ENCODE measurements at places on chromosomes 6 and 20.

DNA sequence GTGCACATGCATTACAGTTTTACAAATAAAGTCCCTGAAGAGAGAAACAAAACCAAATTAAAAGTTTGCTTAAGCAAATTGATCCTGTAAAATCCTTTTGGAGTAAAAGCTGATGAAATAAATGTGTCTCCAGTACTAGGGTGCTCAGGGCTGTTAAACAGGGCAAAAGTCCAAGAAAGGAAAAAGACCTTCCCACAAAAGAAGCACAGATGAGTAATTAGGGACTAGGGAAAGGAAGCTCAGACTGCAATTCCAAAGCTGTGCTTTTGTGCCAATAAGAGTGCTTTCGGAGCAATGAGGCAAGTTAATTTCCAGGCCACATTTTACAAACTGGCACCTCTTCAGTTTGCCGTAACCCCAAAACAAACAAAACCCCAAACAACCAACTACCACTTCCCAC lies 10.4 kb upstream of the RNF182 start:
- DNase-seq, result no peak

DNA sequence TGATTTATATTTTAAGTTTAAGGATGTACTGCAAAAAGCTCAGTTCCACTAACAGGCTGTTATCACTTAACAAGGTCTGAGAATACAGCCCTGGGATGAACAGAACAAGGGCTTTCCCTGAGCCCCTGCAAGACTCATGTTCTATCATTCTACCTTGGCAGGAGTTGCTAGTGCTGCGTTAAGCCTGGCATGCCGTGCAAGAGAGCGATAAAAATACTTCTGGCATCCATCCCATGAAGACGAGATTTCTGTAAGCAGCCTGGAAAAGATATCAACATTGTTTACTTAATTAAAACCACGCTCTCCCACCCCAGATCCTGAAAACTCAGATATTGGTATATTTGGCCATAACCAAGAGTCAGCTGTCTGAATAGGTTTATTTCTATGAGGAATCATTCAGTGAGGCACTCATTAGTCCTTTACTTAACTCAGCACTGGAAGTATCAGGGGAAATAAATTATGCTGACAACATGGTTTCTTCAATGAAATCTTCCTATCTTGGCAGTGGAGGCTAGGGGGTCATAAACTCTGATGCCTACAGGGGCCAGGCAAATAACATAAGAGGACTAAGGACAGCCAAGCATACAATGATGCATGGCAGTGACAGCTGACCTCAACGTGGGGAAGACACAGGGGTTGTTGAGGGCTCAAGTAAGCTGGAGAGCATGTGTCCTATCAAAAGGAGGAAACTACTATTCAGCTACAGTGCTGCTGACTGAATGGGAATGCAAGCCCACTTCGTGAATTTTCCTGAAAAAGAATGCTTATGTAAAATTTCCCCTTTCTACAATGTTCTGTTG lies 37.6 kb upstream of the LYRM2 start:
- no peak for DNase-seq

GRCh38 chr6:38024908-38025307 lies 205.4 kb downstream of the ZFAND3 start:
- no peak for DNase-seq

- no peak for DNase-seq
Observed at GRCh38 chr6:148416330-148416965, 73.8 kb downstream of the SASH1 start.

DNA sequence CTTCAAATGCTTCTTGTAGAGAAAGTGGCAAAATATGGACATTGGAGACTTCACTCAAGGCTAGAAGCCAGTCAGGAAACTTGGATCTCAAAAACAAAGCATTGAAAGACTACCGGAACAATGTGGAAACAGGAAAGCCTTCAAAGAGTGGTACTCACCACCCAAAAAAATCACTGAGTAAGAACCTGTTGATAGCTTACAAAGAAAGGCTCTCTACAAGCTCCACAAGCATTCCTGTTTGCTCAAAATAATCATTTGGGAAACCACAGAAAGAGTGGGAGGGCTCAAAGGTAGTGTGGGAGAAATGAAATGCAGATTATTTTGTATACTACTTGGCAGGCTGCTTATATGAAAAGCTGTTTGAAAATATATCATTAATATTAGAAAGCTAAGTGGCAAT lies 9.5 kb upstream of the DST start:
- DNase-seq, result no peak

GRCh38 chr6:16217156-16217721 lies 21.1 kb upstream of the GMPR start:
- no peak for DNase-seq

DNA sequence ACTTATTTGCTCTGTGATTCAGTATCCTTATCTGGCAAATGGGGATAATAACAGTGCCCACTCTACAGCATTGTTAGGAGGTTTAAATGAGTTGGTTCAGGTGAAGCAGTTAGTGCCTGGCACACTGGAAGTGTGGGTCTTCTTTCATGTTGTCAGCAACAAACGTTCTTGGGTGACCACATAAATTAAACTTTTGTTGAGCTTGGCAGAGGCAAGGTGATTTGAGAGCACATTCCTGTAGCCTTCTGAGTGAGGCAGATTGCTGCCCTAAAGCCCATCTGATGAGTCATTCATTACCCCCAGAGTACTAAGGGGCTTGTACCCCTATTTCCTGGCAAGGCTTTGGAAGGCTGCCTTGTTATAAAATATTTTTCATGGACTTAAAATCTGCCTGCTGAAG lies 25.8 kb downstream of the SEC23B start:
- DNase-seq, result no peak

- DNase-seq, result no peak
Observed at GRCh38 chr20:20299904-20300303, 68.0 kb upstream of the INSM1 start.

DNA sequence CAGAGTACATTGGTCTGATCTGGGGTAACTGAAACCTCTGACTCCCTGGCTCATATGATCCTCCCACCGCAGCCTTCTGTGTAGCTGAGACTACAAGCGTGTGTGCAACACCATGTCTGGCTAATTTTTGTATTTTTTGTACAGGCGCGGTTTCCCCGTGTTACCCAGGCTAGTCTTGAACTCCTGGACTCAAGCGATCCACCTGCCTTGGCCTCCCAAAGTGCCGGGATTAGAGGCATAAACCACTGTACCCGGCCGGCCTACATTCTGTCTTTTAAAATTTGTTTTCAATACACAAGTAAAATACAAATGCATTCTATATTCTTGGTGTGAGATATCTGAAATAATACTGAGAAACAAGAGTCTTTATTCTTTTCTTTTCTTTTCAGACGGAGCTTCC lies 1.7 kb upstream of the CBFA2T2 start:
- DNase-seq, result no peak

DNA sequence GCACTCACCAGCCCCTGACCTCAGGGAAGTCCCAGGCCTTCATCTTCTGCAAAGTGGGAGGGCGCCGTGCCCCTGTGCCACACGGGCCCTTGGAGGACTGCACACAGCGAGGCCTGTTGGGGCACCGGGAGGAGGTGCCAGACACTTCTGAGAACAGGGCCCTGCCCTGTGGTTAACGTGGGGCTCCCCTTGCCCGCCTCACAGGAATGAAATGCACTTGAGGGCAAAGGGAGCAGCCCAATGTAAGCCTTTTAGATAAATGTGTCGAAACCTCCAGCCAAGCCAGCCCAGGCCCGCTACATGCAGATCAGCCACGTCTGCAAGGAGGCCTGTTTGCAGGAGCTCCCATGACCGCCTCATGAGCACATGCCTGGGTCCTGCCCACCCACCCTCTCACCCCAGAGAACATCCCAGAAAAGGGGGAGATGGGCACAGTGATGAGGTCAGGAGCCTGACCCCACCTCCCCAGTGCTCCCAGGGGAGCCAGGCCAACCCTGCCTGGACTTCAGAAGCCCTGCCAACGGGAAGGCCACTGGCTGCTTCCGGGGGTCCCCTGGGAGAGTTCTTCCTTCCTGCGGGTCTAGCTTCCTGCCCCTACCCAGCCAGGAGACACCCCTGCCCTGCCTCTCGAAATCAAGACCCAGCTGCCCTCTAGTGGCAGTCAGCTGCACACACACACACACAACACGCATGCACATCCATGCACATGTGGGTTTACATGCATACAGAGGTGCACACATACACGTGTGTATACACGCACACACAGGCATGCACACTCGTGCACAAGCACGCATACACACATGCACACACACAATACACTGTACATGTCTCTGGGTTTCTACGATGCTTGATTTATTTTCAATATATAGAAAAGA lies 178.7 kb downstream of the TAF4 start:
- DNase-seq, result no peak

DNA sequence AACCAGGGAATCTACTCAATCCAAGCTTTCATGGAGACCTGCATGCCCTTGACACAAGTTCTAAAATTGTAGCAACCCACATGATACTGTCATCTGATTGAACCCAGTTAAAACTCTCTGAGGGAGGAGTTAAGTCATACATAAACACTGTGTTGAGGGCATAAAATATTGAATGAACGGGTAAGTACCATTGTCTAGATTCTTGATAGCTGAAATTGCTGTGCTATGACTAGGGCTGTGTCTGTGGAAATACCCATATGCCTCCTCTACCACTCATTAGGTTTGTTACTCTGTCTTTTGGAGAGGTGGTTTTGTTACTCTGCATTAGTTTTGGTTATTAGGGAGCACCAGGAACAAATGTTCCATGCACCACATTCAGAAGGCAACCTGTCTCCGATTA lies 7.6 kb downstream of the ENPP4 start:
- no peak for DNase-seq

- DNase-seq, result no peak
Observed at GRCh38 chr6:166820483-166820882, 135.9 kb downstream of the RNASET2 start.

DNA sequence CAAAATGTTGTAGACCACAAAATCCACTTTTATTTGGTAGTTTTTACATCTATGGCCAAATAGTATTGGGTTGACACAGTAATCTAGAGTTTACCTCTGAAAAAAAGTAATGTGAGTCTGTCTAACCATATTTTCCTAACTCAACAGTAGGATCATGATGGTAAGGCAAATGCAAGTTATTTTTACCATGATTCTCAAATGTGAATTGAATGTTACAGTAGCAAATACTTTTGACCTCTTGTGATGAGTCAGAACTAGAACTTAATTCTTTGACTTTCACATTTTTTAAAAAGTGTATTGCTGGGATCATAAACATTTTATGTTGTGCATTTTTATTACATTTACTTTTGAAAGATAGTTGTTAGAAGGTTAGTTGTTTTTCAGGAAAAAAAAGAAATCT lies 22.0 kb downstream of the RNF146 start:
- DNase-seq, result no peak

GRCh38 chr20:2118783-2119182 lies 17.2 kb downstream of the STK35 start:
- DNase-seq, result no peak

DNA sequence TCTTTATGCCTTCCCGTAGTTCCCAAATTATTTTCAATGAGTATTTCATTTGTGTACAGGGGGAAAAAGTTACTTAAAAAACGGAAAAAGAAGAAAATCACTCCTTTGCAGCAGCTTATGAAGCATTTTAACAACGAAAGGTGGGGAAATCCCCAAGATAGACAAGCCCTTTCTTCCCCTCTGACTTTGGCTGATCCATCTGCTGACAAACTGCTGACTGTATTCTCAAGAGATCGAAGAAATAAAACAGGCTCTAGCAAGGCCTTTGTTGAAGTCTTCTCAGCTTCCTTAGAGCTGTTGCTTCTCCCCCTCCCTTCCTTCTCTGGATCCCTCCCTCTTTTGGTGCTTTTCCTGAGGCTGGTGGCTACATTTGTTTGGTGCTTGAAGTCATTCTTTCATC lies 325.2 kb downstream of the NRN1 start:
- DNase-seq, result no peak

- no peak for DNase-seq
Observed at GRCh38 chr6:68876792-68877493, 241.9 kb downstream of the ADGRB3 start.

DNA sequence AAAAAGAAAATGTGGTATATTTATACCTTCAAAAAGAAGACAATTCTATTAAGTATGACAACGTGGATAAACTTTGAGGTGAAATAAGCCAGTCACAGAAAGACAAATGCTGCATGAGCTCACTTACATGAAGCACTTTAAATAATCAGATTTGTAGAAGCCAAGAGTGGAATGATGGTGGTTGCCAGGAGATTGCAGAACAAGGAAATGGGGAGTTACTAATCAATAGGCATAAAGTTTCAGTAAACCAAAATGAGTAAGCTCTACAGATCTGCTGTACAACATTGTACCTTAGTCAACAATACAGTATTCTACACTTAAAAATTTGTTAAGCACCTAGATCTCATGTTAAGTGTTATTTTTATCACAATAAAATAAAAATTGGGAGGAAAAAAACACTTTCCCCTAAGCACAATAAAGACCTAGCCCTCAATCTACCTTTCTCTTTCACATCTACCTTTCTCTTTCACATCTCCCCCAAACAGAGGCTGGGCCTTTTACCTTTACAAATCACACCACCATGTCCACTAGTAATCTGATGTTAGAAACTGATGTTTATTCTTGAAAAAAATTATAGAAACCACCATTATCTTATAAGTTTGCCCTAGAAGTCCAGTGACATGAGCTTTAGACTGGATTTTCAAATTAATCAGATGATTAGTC lies 73.9 kb downstream of the PKIB start:
- DNase-seq, result no peak

DNA sequence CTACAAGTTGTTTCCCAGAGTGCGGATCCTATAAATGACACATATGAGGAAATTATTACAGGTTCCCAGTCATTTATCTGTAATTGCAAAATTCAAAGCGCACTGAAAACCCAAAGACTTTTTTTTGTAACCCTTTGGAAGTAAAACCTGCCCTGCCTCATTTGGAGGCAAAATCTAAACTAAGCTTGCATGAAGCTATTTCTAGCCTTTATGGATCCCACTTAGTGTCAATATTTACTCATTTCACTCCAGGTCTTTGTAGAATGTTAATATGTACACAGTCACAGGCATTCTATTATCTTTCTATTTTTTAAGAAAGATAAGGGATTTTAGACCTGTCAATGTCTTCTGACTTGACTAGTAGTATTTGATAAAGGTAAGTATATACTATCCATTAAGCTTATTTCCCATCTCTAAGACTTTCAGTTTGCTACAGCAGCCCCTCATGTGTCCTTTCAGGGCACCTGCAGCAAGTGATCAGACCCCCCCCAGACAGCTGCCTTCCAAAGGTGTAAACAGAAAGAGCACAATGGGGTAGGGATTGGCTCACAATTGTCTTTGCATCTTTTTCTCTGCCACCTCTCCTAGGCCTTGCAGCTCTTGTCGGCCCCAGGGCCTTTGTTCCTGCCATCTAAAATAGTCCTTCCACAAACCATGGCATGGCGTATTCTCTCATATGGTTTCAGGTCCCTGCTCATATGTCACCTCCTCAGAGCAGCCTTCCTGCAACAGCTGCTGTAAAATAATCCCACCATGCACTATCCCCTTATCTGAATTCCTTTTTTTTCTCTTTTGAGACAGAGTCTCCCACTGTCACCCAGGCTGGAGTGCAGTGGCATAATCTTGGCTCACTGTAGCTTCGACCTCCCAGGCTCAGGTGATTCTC lies 1.3 kb upstream of the REPS1 start:
- DNase-seq, result no peak

GRCh38 chr20:2955257-2955970 lies 82.1 kb downstream of the PTPRA start:
- no peak for DNase-seq

- DNase-seq, result no peak
Observed at GRCh38 chr6:118893064-118893806, 717 bp upstream of the ASF1A start.

Data from cortex of kidney (tissue), 1 donor.